ENCODE measurements at places on chromosomes 5 and 9.

DNA sequence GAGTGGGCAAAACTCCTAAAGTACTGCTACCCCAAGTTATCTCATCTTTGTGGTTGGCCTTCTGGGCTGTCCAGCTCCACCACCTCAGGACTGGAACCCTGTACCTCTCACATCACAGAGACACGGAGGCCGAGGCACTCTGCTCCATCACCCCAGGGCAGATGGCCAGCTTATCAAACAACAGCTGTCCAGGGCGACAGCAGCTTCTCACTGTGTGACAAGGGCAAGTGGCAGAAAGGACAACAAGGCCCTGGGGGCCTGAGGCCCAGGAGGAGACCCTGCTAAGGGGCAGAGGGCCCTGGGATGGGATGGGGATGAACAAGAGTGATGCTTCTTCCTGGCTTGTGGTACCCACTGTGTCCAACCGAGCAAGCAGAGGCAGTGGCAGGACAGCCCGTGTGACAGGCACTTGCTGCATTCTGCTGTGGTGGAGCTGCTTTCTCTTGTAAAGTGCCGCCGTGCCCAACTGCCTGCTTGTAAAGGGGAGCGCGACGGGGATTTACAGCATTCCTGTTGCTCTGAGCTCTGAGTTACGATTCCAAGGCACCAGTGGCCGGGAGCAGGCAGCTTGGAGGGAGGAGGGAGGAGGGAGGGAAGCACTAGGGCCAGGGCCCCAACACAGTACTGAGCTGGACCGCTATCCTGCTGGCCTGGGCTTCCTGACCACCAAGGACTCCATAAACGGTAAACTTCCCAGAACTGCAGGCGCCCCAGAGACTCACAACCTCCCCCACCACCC is 71.2 kb downstream of the SHB start:
- DNase-seq, result no peak

DNA sequence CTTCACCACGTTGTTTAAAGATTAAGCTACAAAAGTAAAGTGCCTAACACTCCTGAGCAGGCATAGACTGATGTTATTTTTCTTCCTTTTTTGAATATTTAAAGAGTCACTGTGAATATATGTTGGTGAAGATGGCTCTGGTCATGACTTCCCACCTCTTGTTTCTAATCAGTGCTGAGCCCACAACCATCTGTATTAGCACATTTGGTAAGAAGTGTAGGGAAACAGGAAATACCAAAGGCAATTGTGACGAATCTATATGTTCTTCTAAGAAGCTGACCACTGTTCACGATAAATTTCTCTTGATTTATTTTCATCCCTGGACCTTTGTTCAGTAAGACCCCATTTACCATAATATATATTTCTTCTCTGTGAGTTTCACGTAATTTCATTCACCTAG is 108.3 kb upstream of the PCA3 start:
- no peak for DNase-seq

DNA sequence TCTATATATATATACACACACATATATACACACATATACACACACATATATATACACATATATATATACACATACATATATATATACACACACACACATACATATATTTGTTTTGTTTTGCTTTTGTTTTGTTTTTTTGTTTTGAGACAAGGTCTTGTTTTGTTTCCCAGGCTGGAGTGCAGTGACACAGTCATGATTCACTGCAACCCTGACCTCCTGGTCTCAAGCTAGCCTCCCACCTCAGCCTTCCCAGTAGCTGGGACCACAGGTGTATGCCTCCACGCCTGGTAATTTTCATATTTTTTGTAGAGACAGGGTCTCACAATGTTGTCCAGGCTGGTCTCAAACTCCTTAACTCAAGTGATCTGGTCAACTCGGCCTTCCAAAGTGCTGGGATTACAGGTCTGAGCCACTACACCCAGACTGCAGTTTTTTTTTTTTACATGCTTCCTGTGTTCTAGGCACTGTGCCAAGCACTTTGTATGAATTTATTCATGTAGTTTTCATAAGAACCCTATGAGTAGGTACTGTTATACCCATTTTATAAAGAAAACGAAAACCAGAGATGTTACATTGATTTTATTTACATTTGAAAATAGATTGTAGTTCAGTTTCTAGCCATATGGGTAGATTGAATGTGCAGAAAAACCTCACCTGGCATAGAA is 120.7 kb downstream of the PBX3 start:
- no peak for DNase-seq

- no peak for DNase-seq
Measured at GRCh38 chr5:150035139-150035895, 34.8 kb downstream of the HMGXB3 start.

DNA sequence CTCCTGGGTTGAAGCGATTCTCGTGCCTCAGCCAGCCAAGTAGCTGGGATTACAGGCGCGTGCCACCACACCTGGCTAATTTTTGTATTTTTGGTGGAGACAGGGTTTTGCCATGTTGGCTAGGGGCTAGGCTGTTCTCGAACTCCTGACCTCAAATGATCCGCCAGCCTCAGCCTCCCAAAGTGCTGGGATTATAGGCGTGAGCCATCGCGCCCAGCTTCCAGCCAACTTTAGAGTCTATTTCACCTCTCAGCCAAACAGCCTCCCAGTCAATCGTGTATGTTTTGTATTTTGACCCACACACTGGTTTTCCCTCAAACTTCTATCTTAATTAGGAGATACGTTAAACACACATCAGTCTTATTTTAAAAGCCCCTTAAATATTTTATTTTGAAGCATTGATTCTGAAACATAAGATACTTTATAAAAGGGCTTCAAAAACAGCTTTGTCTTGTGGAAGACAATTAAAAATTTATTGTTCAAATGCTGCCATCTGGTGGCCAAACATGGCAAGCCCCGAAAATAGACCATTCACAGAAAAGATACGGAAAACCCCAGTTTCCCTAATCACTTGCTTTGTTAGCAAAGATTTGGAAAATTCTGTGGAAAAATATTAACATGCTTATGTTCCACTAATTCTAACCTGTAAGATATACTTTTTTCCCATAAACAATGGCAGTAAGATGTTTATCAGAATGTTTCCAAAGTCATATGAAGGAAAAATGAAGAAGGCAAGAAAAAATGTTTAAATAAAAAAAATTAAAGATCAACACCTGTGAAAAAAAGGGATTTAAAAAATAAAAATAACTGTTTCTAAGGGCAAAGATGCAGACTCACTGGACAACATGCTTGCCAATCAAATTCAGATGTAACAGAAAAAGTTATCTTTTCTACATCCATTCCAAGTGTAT is 33.1 kb downstream of the APTX start:
- DNase-seq, result peak; percentile 1

- DNase-seq, result no peak
Measured at GRCh38 chr5:146192571-146193043, 10.2 kb upstream of the LARS1 start.

DNA sequence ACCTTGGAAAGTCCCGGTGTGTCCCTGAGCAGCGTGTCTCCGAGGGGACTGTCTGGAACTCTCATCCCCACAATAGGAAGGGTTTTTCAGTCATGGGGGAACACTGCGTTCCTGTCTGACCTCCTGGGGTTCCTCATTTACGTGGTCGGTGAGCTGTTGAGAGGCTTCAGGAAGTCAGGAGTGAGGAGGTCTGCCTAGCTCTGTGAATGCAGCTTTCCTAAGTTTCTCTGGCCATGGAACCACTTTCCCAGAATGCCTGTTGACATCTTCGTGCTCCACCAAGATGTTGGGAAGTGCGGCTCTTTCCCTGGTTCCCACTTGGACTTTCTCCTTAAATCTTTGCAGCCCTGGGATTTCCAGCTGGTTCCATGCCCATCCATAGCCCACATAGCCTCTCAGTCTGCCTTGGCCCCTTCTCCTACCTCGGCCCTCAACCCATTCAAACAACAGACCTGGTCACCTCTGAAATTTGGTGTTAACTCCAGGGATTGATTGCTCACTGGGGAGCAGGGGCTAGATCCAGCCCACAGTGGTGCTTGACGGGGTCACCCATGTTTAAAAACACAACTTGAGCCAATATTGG is 27.2 kb downstream of the PSAT1 start:
- no peak for DNase-seq

DNA sequence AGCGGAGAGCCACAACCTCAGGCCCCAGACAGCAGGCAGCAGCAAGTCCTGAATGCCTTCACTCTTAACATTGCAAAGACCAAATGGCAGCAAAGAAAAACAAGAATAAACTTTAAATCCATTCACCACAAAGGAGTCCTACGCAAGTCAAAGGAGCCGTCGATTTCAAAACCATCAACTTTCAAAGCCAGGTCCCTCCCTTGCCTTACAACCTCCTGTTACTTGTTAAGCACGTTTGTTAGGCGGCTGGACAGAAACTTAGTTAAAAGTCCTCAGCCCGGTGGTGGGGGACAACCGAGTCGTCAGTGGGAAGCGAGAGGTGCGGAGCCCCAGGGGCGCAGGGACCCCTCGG is 938 bp downstream of the LPAR1 start:
- no peak for DNase-seq

DNA sequence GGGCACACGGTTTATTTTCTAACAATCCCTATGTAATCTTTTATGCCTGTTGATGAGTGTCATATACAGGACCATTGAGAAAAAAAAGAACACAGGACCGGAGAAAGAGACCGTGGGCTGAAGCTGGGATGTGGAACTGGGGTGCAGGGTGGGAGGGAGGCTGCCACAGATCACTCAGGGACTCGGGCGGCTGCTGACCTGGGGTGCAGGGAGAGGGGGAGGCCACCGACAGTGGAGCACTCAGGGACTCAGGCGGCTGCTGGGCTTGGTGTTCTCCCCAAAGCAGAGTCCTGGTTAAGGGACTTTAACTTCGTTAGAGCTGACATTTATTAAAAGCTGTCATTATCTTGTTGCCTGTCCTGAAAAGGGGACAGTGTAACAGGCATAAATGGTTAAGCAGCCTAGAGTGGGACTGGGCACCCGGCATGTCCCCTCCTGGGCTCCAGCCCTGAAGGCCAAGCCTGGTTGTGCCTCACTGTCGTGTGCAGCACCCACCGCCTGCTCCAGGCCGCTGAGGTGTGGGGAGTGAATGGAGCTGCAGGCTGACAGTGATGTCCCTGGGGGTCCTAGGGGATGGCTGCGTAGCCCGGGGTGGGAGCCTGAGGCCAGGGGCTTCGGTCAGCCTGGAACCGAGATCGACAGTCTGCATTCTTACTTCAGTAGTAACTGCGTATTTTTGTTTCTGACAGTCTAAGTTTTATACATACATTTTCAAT is 14.0 kb downstream of the NDUFS6 start:
- no peak for DNase-seq

GRCh38 chr5:33346534-33346933 is 94.2 kb upstream of the TARS1 start:
- DNase-seq, result no peak

- no peak for DNase-seq
Measured at GRCh38 chr5:134524826-134525682, at the start of gene JADE2. Gene JADE2, plus strand, starts transcription at chr5:134525670. Its CDS starts 10,188 bp downstream, at chr5:134535858.

- peak; percentile 29 for DNase-seq
Measured at GRCh38 chr9:81771571-81771970, 82.2 kb upstream of the TLE1 start.

GRCh38 chr5:58405175-58405574 is 54.7 kb downstream of the PLK2 start:
- DNase-seq, result no peak

- DNase-seq, result no peak
Measured at GRCh38 chr5:168449166-168449565, 37.1 kb upstream of the RARS1 start.

DNA sequence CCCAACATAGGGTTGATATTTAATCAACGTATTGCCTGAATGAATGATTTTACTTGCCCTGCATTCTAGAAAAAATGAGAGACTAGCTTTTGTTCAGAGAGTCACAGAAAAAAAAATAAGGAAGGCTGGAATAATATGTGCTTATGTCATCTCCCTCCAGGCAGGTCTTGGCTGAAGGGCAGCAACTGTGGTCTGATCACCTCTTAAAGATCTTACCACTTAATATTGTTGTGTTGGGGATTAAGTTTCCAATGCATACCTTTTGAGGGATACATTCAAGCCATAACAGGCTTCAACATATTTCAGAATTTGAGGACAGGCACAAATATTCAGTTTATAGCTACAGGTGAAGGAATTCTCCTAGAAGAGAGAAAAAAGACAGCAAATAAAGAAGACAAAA is 157.3 kb upstream of the S1PR3 start:
- no peak for DNase-seq

DNA sequence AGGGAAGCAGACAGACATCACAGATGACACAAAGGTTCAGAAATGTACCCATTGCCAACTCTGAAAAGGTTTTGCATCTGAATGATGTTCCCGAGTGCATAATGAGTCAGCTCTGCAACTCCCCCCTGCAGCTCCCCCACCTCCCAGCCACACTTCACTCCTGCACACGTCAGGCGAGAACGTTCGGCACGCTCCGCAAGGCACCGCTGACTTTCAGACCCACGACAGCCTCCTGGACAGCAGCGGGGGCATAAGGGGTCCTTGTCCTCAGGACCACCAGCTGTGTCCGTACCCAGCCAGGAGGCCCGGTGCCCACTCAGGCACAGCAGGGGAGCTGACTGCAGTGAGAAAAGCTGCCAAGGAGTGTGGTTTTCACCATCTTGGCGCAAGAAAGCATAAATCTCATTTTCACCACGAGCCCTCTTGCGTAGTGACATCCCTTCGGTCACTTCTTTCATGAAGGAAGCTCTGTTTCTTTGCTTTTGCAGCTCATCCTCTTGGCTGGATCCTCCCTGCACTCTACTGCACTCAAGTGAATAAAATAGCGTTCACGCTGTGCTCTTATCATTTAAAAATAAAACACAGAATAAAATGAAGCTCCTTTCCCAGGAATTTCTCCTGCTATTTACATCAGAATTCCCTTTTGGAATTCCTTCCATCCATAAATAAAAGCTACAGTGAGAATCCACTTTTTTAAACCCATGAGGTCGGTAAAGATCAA is 9.9 kb downstream of the GFPT2 start:
- no peak for DNase-seq

DNA sequence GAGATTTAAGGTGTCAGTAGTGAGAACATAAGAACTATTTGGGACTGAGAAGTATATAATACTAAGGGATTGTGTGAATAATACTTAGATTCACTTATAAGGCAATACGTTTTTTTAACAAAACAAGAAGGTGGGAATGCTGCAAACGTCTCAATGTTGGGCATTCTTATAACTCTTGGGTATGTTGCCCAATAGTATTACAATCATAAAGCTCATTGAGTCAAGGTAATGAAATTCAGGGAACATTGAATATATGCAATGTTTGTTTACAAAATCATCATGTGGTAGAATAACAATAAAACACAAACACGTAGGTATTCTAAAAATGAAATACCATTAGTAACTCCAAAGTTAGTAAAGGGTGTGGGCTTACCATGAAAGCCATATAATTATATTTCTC is 400.7 kb downstream of the KIAA0825 start:
- no peak for DNase-seq

- DNase-seq, result no peak
Measured at GRCh38 chr5:42760426-42760825, 3.8 kb downstream of the CCDC152 start.

GRCh38 chr5:110753600-110753999 is 14.8 kb downstream of the SLC25A46 start:
- no peak for DNase-seq

- DNase-seq, result no peak
Measured at GRCh38 chr9:123866497-123866896, 63.4 kb downstream of the DENND1A start.

- no peak for DNase-seq
Measured at GRCh38 chr9:92480986-92481633, 1.2 kb downstream of the ASPN start.

- DNase-seq, result no peak
Measured at GRCh38 chr9:29397148-29397547, 1823.9 kb upstream of the C9orf72 start.

GRCh38 chr5:73233053-73233460 is 60.1 kb downstream of the TMEM174 start:
- no peak for DNase-seq

All from T1000 (cell line).